ENCODE measurements at places on chromosomes 3 and 15.
A peak's percentile ranks its signal among the peaks of the same experiment; 100 is the strongest.

DNA sequence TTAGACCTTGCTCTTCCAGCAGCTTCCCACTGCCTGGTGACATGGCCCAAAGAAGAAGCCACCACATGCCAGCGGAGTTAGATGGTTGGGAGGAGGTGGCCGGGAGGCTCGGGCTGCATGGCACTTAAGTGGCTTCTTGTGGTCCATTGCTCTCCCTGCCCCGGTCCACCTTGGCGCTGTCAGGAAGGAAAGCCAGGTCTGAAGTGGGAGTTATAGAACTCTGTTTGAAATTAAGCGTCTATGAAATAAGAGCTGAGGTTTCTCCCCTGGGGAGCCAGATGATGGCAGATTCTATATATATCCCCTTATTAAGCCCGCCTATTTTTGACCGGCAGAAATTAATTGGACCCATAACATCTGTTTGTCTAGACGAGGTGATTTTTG lies 61.2 kb downstream of the ITGA11 start:
- DNase-seq, result no peak

- no peak for DNase-seq
Observed at GRCh38 chr3:29152379-29152778, 128.5 kb upstream of the RBMS3 start.

DNA sequence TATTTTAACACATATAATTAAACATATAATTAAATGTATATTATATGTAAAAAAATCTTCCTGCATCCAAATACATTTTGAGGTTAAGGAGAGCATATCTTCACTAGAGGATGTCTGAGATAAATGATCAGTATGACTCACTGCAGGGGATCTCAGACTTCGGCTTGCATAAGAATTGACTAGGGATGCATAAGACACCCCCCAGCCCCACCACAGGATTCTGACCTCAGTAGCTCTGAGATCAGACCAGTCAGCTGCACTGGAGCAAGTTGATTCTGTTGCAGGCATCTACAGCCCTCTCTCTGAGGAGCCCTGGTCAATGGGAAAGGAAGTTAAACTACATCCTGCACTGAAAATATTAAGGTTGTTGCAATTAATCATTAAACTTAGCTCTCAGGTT lies 29.0 kb upstream of the TBC1D21 start:
- no peak for DNase-seq

- DNase-seq, result no peak
Observed at GRCh38 chr3:44992555-44993470, 16.8 kb downstream of the EXOSC7 start.

GRCh38 chr3:33096093-33096868 lies 665 bp downstream of the GLB1 start:
- peak; percentile 18 for DNase-seq

GRCh38 chr3:55352668-55353067 lies 134.4 kb downstream of the WNT5A start:
- DNase-seq, result no peak

- DNase-seq, result no peak
Observed at GRCh38 chr15:66078196-66078928, 175.2 kb downstream of the MEGF11 start.

GRCh38 chr3:161117646-161118045 lies 12.5 kb upstream of the B3GALNT1 start:
- no peak for DNase-seq

GRCh38 chr3:11779626-11780025 lies 67.1 kb downstream of the TAMM41 start:
- DNase-seq, result no peak

- DNase-seq, result peak; percentile 43
Observed at GRCh38 chr3:15557511-15557946, 36.0 kb upstream of the COLQ start.

- no peak for DNase-seq
Observed at GRCh38 chr3:94362393-94362792, 299.5 kb downstream of the NSUN3 start.

DNA sequence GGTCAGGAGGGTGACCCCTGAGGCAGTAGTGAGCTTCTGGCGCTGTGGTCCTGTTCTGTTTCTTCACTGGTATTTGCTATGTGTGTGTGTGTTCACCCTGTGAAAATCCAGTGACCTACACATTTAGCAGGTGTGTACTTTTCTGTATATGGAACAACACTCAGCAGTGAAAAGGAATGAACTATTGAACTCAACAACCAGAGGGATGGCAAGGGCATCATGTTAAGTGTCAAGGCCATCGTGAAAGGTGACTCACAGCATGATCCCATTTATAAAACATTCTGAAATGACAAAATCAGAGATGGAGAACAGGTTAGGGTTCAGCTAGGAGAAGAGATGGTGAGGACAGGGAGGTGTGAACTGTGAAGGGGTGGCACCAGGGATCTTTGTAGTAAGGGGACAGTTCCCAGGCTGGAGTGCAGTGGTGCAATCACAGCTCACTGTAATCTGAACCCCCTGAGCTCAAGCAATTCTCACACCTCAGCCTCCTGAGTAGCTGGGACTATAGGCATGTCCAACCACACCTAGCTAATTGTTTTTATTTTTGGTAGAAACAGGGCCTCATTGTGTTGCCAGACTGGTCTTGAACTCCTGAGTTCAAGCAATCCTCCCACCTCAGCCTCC lies 10.0 kb upstream of the RAB43 start:
- DNase-seq, result no peak

DNA sequence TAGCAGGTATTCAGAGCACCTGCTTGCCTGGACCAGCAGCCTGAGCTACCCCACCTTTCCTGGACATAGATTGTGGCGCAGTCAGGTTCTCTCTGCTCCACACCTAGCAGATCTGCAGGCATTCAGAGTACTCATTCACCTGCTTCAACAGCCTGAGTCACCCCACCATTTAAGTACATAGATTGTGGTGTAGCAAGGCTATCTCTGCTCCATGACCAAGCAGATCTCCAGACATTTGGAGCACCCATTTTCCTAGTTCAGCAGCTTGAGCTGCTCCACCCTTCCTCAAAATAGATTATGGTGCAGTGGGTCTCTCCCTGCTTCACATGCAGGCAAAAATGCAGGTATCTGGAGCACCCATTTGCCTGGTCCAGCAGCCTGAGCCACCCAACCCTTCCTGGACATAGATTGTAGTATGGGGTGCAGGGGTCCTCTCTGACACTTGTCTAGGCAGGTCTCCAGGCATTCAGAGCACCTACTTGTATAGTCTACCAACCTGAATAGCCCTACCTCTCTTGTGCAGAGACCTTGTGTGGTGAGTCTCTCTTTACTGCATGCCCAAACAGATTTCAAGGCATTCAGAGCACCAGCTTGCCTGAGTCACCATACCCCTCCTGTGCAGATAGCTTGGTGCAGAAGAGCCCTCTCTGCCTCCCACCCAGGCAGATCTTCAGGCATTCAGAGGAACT lies 466.0 kb upstream of the THBS1 start:
- no peak for DNase-seq

- no peak for DNase-seq
Observed at GRCh38 chr3:124295362-124295761, 303.4 kb upstream of the ROPN1 start.

DNA sequence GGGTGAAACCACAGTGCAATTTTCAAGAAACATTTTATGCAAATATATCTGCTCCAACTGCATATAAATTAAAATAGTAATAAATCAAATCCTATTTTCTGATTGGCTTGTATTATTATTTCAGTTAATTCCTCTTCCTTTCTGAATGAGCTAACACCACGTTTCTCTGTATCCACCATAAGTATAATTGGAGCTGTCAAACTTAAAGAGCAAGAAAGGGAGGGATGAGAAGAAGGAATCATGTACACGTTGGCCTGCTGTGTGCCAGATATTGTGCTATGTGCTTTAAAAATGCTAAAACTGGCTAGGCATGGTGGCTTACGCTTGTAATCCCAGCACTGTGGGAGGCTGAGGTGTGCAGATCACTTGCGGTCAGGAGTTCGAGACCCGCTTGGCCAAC lies 180.0 kb downstream of the MAGI1 start:
- DNase-seq, result no peak

DNA sequence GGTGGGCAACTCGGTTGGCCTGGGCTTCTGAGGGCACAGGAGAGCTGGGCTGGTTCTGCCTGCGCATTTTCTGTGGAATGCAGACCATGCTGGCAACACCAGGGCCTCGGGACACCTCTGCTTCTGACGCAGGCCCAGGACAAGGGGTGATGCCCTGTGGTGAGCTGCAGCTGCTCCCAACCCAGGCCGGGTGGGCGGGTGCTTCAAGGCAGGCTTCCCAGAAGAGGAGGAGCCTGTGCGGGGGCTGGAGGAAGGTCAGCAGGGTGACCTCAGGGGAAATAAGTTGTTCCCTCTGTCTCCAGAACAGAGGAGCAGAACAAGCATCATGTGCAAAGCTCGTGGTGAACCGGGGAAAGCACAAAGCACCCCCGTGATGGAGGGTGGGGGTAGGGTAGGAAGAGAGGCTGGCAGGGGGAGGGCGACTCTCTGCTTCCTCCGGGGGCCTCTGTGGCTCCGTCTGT lies 11.0 kb upstream of the PLXNA1 start:
- no peak for DNase-seq
